Keratinocyte (primary cell): ENCODE measurements at places on chromosomes 6 and 20.

DNA sequence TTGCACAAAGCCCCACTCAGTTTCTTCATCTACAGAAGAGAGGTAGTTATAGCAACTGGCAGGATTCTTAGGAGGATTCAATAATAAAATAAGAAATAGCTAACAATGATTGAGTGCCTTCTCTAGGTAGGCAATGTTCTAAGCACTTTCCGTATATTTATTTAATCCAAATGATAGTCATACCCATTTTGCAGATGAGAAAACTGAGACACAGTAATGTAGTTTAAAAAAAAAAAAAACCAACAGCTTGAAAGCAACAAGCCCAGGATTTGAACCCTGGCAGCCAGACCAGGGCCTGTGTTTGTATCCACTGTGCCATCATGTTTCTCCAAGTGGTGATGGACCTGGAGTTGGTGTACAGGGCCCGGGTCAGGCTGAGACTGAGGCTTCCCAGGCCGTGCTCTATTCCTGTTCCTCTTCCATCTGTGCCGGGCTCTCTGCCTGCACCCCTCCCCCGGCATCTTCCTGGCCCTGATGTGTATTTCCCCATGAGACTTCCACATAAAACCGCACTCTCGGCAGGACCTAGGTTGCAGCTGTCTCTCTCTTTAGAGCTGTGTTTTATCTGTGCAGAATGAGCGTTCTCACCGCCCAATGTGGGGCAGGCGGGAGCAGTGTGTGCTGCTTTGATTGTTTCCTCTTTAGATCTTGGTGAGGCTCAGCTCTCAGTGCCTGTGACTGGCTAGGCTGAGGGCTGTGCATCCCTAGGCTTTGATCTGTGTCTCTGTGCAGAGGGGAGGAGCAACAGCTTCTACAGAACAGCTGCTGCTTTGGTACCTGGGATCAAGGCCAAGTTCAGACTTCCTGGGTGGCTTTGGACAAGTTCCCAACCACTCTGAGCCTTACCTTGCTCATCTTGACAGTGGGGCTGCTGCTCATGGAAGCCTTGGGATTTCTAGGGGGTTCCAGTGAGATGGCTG lies 49.5 kb downstream of the TOX2 start:
- no peak for DNase-seq

DNA sequence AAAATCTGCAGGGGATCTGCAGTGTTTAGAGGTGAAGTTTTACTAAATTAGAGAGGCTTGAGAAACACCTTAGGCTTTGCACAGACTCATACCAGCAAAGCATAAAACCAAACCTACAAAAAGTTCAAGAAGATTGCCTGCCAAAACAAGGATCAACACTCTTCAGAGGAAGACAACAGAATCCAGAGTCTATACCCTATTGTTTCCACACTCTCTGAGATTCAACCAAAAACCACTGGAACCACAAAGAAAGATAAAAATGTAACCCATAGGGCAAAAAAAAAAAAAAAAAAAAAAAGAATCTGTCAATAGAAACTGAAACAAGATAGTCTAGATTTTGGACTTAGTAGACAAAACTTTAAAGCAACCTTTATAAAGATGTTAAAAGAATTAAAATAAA lies 102.7 kb downstream of the ANKRD60 start:
- DNase-seq = no peak

DNA sequence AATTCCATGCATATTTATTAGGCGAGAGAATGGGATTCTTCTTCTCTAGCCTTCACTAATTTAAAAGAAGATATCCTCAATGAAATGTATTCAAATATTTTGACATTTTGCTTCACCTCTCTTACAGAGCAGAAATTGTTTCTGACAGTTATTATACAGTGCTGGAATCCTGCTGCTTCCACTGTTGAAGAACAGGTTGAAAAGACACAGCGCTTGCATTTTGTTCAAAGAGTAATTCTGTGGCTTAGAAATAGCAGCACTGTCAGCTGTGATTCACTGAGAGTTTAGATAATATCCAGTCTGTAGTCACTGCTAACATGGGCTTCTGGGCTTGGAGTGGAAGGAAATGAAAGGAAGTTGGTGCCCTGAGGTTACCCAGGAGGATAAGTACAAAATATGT lies 117.1 kb upstream of the FBXL4 start:
- no peak for DNase-seq

DNA sequence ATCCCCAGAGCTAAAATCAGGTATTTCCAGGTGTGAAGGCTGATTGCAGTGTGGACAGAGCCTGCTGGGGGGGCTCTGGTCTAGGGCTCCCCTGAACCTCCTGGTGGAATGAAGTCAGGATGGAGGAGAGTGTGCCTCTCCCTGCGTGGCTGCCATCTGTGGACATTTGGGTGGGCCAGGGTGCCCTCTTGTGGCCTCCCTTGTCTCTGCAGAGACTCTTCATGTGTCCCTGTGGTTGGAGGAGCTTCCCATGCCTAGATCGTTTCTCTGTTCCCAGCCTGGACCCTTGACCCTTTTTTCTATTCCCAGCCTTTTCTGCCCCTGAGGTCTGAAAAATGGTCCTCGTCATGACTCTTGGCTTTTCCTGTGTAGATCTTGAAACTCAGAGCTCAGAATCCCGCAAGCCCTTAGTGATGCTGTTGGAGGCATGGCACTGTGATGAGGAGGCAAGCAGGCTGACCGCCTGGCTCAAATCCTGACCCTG lies 9.9 kb upstream of the PSMF1 start:
- no peak for DNase-seq

DNA sequence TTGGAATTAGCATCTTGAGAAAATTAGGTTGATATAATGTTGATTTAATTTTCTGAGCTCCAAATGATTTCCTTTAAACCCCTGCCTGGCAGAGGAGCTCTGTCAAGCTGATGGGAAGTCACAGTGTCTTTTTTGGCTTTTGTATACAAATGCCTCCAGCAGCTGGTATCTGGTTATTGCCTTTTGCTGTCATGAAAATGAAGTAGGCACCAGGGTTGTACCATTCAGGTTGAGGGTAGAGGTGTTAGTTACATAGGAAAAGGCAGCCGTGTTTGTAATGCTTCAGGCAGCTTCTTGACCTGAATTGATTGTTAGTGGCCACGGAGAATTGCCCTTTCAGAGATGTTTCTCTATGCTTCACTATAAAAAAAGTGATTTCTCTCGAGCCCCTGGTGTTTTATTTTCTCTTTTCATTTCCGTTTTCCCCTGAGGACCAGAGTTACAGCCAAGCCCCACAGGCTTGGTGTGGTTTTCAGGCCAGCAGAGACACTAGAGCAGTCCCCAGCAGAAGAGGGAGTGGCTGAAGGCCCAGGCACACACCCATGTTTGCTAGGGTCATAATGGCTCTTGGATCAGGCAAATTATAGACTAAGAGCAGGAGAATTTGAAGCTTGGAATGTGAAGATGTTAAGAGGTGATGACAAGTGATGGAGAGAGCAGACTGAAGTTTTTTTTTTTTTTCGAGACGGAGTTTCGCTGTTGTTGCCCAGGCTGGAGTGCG lies 21.6 kb downstream of the CMTR1 start:
- DNase-seq = no peak

GRCh38 chr6:158121335-158121734 lies 46.7 kb downstream of the SERAC1 start:
- DNase-seq = no peak

DNA sequence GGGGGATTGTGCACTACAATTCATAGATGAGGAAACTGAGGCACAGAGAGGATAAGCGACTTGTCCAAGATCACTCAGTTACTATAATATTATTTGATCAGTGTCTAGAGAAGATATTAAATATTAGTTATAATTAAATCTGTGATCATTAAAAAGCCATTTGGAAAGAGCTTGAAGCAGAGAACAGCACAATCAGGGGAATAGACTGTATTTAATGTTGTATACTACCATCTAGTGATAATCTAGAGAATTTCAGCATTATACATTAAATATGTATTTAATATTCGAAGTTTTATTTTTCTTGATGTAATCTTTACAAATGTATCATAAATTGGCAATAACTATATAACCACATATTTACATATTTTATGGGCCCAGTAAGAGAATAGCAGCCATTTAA lies 20.1 kb upstream of the MTCL3 start:
- no peak for DNase-seq

DNA sequence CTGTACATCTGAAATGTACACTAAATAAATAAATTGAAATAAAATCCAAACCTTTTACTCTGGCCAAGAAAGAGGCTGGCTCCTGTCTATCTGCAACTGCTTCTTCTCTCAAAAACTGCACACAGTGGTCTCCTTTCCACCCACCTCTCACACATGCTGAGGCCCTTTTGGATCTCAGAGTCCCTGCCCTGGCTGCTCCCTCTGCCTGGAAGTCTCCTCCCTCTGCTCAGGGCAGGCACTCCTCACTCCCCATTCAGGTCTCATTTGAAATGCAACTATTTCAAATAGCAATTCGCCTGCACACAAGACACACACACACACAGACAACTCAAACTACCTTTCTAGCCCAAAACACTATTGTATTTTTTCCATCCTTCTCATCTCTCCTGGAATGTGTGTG lies 348.8 kb downstream of the PKHD1 start:
- no peak for DNase-seq

- DNase-seq = no peak
Measured at GRCh38 chr6:25010902-25011625, 75.3 kb upstream of the RIPOR2 start.

- DNase-seq = no peak
Measured at GRCh38 chr6:55902796-55903195, 27.4 kb upstream of the BMP5 start.

GRCh38 chr20:1892119-1892385 lies 3.2 kb upstream of the SIRPA start:
- DNase-seq = no peak

- DNase-seq = no peak
Measured at GRCh38 chr20:59268870-59269269, 31.5 kb upstream of the EDN3 start.

DNA sequence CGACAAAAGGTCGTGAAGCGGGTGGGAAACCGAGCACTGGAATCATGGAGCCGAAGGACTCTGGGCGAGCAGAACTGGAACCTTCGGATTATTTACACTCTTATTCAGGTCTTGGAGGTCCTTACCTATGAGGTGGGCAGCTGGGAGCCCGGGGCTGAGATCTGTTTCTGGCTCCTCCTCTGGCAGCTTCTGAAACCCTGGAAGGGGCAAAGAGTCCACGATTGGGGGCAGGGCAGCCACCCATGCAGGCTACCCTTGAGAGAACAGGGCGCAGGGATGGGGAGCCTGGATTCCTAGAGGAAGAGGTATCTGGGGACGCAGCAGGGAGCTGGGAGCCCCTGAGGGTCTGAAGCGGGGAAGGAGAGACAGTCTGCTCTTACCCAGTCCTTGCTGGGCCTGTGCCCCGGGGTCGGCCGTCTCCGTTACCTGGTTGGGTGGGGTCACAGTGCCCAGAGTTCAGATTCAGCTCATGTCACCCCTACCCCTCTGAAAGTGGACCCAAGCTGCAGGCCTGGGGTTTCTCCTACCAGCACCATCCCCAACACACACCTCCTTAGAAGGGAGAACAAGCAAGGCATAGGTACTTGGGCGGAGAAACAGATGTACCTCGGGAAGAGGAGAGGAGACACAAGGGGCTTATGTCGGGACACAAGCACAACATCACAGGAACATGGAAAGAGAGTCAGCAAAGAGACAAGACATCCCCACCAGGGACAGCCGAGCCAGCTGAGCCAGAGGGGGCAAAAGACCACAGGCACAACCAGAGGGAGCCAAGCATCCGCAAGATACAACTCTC lies 592 bp downstream of the LTB start:
- no peak for DNase-seq

GRCh38 chr6:43933148-43933885 lies 163.3 kb downstream of the VEGFA start:
- DNase-seq = no peak

- no peak for DNase-seq
Measured at GRCh38 chr6:16651871-16652270, 109.4 kb downstream of the ATXN1 start.

- no peak for DNase-seq
Measured at GRCh38 chr6:35757456-35758123, 18.8 kb upstream of the CLPSL2 start.

- DNase-seq = no peak
Measured at GRCh38 chr6:158018041-158018771, 36.5 kb downstream of the SYNJ2 start.

DNA sequence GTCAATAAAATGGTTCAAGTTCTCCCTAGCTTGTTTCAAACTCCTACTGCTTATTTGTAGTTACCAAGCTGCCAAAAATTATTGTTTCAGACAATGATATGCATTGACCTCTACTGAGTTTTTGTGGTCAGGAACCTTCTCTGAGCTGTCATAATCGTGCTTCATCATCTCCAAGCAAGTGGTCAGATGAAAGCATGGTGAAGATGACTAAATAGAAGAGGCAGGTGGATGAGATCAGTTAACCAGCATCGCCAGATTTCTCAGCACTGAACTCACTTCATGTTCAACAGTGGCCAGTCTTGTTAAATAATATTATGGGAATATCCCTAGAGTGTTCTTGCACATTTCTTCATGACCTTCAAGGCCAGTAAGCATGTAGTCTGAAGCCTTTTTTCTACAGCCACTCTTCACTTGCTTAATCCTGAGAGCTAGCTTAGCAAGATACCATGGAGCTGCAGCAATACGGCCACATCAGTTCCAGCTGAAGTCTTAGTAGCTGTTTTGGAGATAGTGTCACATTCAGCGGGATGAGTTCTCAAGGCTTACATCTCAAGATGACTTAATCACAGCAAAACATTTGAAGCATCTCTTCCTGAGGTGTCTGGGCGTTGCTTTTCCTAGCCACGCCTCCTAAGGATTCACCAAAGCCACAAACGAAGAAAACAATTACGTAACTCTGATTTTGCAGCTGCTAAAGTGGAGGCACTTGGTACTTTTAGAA lies 101.6 kb upstream of the TMEM30A start:
- no peak for DNase-seq

DNA sequence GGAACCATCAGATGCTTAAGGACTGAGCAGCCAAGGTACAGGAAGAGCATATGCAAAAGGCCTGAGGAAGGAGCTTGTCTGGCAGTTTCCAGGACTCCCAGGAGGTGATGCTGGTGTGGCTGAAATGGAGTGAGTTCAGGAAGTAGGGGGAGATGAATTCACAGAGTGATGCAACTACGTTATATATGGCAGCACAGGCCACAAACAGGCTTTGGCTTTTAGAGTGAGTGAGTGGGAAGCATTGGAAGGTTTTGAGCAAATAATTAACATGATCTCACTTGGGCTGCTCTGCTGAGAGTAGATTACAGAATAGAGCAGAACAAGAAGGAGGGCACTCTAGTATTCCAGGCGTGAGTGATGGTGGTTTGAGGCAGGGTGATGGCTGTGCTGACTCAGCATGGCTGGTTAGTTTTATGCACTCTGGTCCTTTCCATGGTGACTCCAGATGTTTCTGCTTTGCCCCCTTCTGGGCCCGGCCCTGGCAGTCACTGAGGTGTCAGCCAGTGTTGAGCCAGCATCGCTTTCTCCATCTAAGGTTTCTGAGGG lies 6.5 kb downstream of the BTN2A2 start:
- no peak for DNase-seq

DNA sequence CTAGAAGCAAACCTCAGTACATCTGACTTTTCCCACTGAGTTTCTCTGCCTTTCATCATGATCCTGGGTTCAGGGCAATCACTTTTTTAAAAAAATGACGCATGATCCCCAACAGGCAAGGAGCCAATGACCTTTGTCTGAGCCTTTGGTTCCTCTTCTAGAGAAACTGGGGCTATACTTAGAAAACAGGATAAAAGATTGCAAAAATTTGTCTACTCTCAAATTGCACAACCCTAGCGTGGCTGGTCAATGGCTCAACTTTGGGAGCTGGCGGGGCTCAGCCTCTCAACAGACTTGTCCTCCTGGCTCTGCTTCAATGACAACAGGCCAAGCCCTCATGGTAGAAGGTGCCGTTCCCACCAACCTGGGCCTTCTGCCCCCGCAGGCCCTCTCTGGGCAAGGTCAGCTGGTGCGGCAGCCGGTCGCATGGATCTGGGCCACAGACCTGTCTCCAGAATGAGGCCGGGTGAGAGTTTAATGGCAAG lies 48.7 kb downstream of the PDYN start:
- no peak for DNase-seq

GRCh38 chr6:1703923-1704322 lies 94.2 kb downstream of the FOXC1 start:
- no peak for DNase-seq
